ENCODE measurements at places on chromosomes 7 and 10. TPM values are rescaled to one million over a fixed set of nuclear protein-coding genes. Genes with fewer than 3 reads are reported as not detected.

Gene ELFN1
- not detected for total RNA-seq

- H3K27me3 ChIP-seq: no peaks in the 10 kb centered on the region
- H3K4me1 ChIP-seq: no peaks in the 10 kb centered on the region
- H3K27ac ChIP-seq: no peak overlapping the region
- DNase-seq: no peak
- H3K4me3 ChIP-seq: no peak overlapping the region
Measured at GRCh38 chr7:122833888-122834570, 52.2 kb downstream of the CADPS2 start.

DNA sequence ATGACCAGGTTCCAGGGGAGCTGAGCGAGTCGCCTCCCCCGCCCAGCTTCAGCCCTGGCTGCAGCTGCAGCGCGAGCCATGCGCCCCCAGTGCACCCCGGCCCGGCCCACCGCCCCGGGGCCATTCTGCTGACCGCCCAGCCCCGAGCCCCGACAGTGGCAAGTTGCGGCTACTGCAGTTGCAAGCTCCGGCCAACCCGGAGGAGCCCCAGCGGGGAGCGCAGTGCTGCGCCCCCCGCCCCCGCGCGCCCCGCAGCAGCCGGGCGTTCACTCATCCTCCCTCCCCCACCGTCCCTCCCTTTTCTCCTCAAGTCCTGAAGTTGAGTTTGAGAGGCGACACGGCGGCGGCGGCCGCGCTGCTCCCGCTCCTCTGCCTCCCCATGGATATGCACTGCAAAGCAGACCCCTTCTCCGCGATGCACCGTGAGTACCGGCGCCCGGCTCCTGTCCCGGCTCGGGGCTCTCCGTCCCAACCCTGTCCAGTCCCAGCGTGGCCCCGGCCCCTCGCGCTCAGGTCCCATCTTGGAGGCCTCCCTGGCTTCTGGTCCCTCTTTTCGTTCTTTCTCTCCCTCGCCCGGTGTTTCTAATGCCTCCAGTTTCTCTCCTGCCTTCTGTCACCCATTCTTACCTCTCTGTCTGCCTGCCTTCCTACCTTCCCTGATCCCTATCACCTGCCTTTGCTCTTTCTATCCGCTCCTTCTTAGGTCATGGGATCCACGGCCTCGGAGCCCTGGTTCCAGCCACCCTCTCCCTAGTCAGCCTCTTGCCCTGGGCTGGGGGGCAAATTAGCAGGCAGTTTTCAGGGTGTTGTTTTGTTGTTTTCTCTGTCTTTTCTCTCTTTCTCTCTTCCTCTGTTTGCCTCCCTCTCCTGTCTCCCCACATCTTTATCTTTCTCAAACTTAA lies 751 bp downstream of the PAX2 start:
- H3K36me3 ChIP-seq: no peaks in the 10 kb centered on the region
- no peak overlapping the region for H3K4me3 ChIP-seq
- no peak for DNase-seq
- H3K27ac ChIP-seq: no peak overlapping the region
- peaks cover 27% of the 10 kb centered on the region for H3K27me3 ChIP-seq
- peaks cover 4% of the 10 kb centered on the region for H3K4me1 ChIP-seq

Gene KLLN
- total RNA-seq: 1.6 TPM

DNA sequence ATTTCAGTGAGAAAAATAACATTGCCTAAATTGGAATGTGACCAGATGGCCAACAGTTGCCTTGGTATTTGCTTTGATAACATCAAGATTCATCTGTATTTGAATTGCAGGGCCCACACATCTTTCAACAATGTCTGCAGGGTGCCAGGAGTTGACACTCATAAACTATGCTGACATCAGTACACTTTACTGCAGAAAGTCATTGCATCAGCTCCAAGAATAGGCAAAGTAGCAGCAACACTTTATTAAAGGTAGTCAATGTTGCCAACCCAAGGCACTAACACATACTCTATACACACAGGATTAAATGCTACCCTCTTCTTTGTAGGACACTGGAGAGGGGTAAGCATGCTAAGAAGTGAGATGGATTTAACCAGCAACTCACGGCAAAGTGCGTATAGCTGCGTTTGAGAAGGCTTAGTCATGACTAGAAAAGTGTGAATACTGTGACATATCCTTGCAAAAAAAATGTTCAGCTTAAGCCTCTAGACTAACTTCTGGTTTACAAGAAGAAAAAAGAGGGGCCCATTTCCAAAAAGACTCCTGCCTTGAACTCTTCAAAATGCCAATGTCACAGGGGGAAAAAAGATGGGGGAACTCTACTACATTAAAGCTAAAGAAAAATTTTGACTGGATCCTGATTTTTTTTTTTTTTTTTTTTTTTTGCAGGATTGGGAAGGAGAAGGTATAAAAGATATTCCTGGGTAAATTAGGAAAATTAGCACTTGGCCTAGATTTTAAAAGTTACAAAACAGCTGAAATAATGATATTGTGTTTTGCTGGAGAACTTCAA lies 2.2 kb downstream of the BBIP1 start:
- H3K27me3 ChIP-seq: no peaks in the 10 kb centered on the region
- no peak overlapping the region for H3K4me3 ChIP-seq
- H3K4me1 ChIP-seq: peaks cover 7% of the 10 kb centered on the region

Gene MBL2
- not detected for total RNA-seq

Gene CHN2
- 1.8 TPM for total RNA-seq

Gene SLC13A1
- total RNA-seq: not detected

- no peaks in the 10 kb centered on the region for H3K4me1 ChIP-seq
- no peak for DNase-seq
- H3K36me3 ChIP-seq: no peaks in the 10 kb centered on the region
- no peak overlapping the region for H3K4me3 ChIP-seq
- H3K27ac ChIP-seq: no peak overlapping the region
Measured at GRCh38 chr7:99106411-99106810, 37.5 kb downstream of the SMURF1 start.

- H3K27ac ChIP-seq: no peak overlapping the region
- no peaks in the 10 kb centered on the region for H3K4me1 ChIP-seq
- H3K4me3 ChIP-seq: no peak overlapping the region
- no peaks in the 10 kb centered on the region for H3K27me3 ChIP-seq
Measured at GRCh38 chr10:118992496-118992895, 37.0 kb upstream of the NANOS1 start.

Gene TWIST1
- not detected for total RNA-seq

GRCh38 chr10:68756246-68756645 lies 35.2 kb downstream of the CCAR1 start:
- no peak for DNase-seq
- no peaks in the 10 kb centered on the region for H3K27me3 ChIP-seq
- H3K27ac ChIP-seq: no peak overlapping the region

DNA sequence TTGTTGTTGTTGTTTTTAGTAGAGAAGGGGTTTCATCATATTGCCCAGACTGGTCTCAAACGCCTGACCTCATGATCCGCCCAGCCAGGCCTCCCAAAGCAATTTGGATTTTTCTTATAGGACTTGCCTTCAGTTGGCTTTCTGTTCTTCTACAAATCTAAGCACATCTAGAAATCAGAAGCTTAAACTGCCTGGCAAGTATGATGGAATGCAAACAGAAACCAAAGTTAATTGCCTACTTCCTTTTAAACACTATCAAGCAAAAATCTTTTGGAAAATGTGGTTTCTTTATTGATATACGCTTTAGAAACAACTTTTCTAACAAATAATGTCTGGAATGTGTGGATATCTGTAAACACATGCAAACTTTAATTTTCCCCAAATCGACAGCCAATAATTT lies 64.9 kb downstream of the USP6NL start:
- no peak overlapping the region for H3K27ac ChIP-seq
- no peaks in the 10 kb centered on the region for H3K36me3 ChIP-seq
- H3K4me1 ChIP-seq: no peaks in the 10 kb centered on the region
- DNase-seq: no peak
- H3K4me3 ChIP-seq: no peak overlapping the region

Gene CDK1
- total RNA-seq: 0.50 TPM

DNA sequence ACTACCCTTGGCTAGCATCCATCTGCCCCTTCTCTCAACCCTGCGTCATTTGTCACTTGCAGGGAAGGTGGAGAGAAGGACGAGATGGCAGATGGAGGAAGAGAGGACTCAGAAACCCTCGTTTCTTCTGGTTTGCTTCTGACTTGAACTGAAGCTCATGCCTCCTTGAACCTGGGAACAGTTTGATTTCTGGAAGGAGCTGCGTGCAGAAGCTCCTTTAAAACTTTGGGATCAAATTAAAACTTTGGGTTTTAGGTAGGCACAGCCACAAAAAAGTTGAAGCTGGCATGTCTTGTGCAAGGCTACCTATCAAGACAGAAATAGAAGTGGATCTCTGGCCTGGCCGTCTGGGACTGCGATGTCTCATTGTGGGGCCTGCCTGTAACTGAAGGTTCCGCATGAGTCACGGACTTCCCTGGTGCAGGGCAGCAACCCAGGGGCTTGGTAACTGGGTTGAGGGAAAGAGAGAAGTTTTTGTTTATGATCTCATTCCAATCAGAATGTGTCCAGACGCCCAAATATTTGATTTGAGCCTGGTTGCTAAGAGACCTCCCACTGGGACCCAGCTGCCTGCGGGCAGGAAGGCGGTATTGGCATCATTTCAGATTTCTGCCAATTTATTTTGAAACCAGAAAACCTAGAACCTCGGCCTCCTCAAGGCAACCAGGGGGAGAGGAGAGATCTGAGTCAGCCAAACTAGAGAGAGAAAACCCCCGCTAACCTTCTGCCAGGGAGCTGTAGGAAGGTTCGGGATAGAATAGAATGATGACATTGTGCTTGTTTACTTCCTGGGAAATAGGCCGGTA lies 15.8 kb upstream of the CAMK1D start:
- no peaks in the 10 kb centered on the region for H3K36me3 ChIP-seq
- H3K4me1 ChIP-seq: no peaks in the 10 kb centered on the region
- no peaks in the 10 kb centered on the region for H3K27me3 ChIP-seq
- no peak overlapping the region for H3K4me3 ChIP-seq

GRCh38 chr7:36965625-36966024 lies 241.3 kb upstream of the AOAH start:
- H3K27me3 ChIP-seq: no peaks in the 10 kb centered on the region
- no peak for DNase-seq
- H3K4me3 ChIP-seq: no peak overlapping the region
- H3K36me3 ChIP-seq: no peaks in the 10 kb centered on the region

GRCh38 chr10:33365871-33366411 lies 31.5 kb upstream of the NRP1 start:
- no peaks in the 10 kb centered on the region for H3K27me3 ChIP-seq
- H3K36me3 ChIP-seq: no peaks in the 10 kb centered on the region
- H3K27ac ChIP-seq: no peak overlapping the region
- no peak for DNase-seq

Gene CYP2E1
- total RNA-seq: 0.43 TPM

Gene EXOC4
- 87.4 TPM for total RNA-seq

- no peaks in the 10 kb centered on the region for H3K36me3 ChIP-seq
- no peak overlapping the region for H3K4me3 ChIP-seq
- no peak overlapping the region for H3K27ac ChIP-seq
- peaks cover 16% of the 10 kb centered on the region for H3K4me1 ChIP-seq
- H3K27me3 ChIP-seq: no peaks in the 10 kb centered on the region
- no peak for DNase-seq
Measured at GRCh38 chr7:106655703-106656498, 5.1 kb downstream of the CCDC71L start.

Gene CALY
- total RNA-seq: 4.5 TPM

DNA sequence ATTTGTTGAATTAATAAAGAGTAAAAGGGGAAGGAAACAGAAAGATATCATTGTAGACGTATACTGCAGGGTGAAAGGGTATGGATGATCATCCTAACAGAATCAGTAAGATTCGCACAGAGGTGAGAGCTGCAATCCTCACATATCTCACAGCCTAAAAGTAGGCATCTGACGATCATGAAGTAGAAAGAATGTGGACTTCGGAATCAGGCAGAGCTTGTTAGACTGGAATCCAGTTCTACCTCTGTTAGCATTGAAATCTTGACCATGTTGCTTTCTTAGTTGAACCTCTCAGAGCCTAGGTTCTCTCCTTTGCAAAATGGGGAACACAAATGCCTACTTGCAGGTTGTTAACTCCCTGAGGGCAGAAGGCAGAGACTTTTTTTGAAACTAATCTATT lies 320.0 kb upstream of the C7orf33 start:
- no peaks in the 10 kb centered on the region for H3K27me3 ChIP-seq
- H3K4me3 ChIP-seq: no peak overlapping the region
- no peak overlapping the region for H3K27ac ChIP-seq
- H3K4me1 ChIP-seq: no peaks in the 10 kb centered on the region
- no peak for DNase-seq
- H3K36me3 ChIP-seq: no peaks in the 10 kb centered on the region

GRCh38 chr10:99975942-99976809 lies 33.6 kb downstream of the DNMBP start:
- H3K4me1 ChIP-seq: no peaks in the 10 kb centered on the region
- H3K36me3 ChIP-seq: no peaks in the 10 kb centered on the region
- no peak overlapping the region for H3K4me3 ChIP-seq

DNA sequence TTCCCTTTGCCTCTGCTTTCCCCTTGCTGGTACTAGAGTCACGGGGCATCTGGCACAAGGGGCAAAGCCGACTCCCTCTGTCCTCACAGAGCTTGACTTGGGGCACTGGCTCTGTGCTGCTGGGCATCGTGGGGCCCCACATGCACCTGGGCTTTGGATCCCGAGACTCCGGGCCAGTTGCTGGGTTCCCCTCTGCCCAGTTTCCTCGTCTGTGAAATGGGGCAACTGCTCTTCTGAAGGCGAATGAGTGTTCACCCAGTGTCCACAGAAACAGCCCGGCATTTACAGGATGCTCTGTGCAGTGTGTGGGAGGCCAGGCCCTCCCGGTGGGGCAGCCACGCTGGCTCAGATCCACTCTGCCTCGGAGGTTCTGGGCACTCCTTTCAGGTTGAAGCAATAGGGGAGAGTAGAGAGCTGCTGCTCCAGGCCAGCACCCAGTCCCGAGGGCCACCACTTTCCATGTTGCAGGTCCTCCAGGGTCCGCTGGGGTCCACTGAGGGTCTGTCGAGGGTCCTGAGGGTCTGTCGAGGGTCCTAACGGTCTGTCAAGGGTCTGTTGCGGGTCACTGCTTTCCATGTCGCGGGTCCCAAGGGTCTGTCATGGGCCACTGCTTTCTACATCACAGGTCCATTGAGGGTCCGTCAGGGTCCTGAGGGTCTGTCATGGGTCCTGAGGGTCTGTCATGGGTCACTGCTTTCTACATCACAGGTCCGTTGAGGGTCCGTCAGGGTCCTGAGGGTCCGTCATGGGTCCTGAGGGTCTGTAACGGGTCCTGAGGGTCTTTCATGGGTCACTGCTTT lies 103.6 kb downstream of the VIPR2 start:
- no peak for DNase-seq
- no peaks in the 10 kb centered on the region for H3K4me1 ChIP-seq
- H3K27ac ChIP-seq: no peak overlapping the region
- H3K36me3 ChIP-seq: no peaks in the 10 kb centered on the region
- no peak overlapping the region for H3K4me3 ChIP-seq
- H3K27me3 ChIP-seq: no peaks in the 10 kb centered on the region

Gene EPHB6
- total RNA-seq: 65.7 TPM

GRCh38 chr10:87546971-87547413 lies 42.3 kb downstream of the MINPP1 start:
- H3K27me3 ChIP-seq: no peaks in the 10 kb centered on the region
- H3K4me3 ChIP-seq: no peak overlapping the region
- peaks cover 4% of the 10 kb centered on the region for H3K4me1 ChIP-seq
- no peaks in the 10 kb centered on the region for H3K36me3 ChIP-seq
